ENCODE measurements at places on chromosomes 7 and 10.

GRCh38 chr7:30390736-30391636 lies 87.6 kb downstream of the NOD1 start:
- no peak for DNase-seq

DNA sequence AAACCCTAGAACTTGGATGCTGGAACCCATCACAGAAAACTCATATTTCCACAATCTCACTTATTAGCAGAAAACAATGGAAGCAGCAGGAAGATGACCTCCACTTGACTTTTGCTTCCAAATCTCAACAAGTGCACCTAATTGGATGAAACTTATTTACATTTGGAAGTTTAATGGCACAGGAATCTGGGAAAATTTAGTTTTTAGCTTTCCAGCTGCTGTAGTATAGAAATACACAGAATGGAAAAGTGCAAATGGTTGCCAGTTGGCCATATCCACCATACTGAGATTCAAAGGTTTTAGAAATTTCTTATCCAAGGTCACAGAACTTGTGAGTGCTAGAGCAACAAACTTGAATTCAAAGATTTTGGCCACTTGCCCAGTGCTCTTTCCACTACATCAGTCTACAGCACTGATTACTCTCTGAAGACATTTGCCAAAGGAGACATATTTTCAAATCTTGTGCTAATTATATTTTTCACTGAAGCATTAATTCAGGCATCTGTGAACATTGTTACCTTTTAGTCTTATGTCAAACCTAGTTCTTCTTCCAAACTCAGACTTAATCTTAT lies 9.3 kb upstream of the AHR start:
- DNase-seq: peak; percentile 64

- DNase-seq: no peak
These were observed 2.6 kb downstream of the TMEM243 start for GRCh38 chr7:87216701-87217508.

GRCh38 chr7:114084002-114084471 lies 165.2 kb upstream of the PPP1R3A start:
- no peak for DNase-seq

GRCh38 chr10:93336110-93336509 lies 146.0 kb downstream of the MYOF start:
- DNase-seq: no peak

GRCh38 chr10:29591651-29591968 lies 43.2 kb downstream of the SVIL start:
- no peak for DNase-seq

- DNase-seq: no peak
These were observed 80.7 kb downstream of the HIPK2 start for GRCh38 chr7:139697056-139697455.

DNA sequence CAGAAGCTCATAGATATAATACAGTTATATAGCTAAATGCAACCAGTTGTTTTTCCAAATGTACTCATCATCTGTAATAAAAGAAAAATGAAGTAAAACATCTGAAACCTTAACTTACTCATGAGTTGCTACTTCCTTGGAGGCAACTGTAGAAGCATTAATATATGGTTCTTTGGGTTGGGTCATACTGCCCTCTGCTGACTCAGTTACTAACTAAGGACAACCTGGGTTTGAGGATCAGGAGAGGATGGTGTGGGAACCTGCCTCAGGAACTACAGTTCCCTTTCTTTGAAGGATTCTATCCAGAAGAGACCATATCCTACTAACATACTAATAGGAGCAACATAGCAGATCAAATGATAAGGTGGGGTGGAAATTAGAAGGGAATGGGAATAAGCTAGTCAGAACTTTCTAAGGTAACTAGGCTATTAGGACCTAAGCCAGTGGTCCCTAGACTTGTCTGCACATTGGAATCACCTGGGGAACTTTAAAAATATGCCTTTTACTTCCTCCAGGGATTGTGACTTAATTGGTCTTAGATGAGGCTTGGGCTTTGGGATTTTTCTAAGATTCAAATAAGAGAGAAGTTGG lies 20.7 kb downstream of the COX15 start:
- peak; percentile 63 for DNase-seq

DNA sequence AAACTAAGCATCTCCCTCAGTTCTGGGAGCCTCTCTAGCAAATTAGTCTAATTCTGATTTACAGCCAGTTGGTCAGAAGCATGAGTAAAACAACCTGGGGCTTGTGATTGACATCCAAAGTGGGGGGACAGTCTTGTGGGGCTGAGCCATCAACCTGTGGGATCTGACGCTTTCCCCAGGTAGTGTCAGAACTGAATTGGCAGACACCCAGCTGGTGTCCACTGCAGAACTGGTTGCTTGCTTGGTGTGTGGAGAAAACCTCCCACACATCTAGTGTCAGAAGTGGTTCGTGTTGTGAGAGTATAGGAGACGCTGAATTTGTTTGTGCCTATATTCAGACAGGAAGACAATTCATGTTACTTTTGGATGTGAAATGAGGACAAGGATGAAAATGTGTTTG lies 92.2 kb upstream of the PDCD4 start:
- DNase-seq: no peak

DNA sequence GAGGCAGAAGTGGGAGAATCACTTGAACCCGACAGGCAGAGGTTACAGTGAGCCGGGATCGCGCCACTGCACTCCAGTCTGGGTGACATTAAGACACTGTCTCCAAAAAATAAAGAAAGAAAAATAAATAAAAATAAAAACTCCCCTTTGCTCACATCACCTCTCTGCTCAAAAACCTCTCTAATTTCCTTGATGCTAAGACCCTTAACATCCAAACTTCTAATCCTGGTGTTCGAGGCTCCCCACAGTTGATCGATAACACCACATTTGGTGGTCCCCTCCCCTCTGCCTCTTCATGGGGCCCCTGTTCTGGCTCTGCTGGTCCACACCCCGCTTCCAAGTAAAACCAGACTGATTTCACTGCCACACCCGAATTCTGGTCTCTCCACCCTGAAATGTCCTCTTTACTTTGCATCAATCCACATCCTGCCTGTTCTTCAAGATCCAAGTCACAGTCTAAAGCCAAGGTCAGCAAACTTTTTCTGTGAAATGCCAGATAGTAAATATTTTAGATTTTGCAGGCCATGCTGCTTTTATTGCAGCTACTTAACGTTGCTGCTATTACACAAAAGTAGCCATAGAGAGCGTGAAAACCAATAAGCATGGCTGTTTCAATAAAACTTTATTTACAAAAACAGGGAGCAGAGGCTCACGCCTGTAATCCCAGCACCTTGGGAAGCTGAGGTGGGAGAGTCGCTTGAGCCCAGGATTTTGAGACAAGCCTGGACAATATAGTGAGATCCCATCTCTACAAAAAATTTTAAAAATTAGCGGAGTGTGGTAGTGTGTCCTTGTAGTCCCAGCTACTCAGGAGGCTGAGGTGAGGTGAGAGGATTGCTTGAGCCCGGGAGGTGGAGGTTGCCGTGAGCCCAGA lies 11.8 kb downstream of the MOSPD3 start:
- no peak for DNase-seq

DNA sequence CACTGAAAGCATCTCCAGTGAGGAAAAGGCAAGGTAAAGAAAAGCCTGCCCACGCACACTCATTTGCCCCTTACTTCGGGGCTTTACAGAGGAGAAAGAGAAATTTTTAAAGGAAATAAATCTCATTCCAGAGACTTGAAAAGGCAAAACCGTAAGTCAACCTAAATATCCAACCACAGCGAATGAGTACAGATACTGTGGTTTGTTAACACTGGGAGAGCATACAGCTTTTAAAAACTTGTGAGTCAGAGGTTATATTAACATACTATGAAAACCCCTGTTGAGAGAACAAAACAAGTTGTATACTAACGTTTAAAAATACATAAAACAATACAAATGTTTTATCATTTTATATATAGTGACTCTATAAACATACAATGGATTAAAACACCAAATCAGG lies 28.6 kb upstream of the ST7 start:
- DNase-seq: no peak

GRCh38 chr10:59434463-59435321 lies 72.3 kb upstream of the FAM13C start:
- peak; percentile 49 for DNase-seq

DNA sequence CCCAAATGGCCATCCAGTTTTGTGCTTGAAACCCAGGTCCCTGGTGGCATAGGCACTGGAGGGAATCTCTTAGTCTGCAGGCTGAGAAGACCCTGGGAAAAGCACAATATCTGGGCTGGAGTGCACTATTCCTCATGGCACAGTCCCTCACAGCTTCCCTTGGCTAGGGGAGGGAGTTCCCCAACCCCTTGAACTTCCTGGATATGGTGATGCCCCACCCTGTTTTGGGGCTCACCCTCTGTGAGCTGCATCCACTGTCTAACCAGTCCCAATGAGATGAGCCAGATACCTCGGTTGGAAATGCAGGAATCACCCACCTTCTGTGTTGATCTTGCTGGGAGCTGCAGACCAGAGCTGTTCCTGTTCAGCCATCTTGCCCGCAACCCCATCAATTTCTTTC lies 19.8 kb upstream of the NAMPT start:
- no peak for DNase-seq

- DNase-seq: no peak
These were observed 338.2 kb upstream of the PRKCQ start for GRCh38 chr10:6918305-6918704.

GRCh38 chr7:140260352-140261104 lies 83.7 kb upstream of the KDM7A start:
- no peak for DNase-seq

- no peak for DNase-seq
These were observed 211.2 kb downstream of the FAM107B start for GRCh38 chr10:14563359-14563940.

DNA sequence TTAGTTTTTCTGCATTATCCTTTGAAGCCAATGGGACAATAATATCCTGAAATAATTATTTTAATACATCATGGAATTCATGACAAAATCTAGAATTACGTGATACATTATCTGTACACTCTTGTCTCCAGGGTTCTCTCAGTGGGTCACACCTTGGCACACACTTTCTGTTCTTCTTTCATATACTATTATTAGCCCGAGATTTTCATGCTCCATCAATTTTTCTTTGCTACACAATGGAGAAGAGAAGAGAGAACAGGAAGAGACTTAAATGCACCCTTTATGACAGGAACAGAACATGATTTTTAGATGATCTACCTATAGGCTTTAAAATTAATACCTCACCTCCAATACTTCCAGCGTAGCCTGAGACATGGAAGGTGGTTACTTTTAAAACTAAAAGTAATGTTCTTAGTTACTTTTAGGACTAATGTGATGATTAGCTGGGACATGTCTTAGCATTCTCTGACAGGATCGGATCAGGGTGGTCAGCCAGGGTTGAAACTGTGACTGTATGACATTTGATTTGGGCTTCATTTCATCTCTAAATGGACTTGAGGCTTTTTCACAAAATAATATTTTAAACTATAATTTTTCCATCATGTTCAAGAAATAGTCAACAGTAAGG lies 148.2 kb upstream of the WNT16 start:
- DNase-seq: no peak

DNA sequence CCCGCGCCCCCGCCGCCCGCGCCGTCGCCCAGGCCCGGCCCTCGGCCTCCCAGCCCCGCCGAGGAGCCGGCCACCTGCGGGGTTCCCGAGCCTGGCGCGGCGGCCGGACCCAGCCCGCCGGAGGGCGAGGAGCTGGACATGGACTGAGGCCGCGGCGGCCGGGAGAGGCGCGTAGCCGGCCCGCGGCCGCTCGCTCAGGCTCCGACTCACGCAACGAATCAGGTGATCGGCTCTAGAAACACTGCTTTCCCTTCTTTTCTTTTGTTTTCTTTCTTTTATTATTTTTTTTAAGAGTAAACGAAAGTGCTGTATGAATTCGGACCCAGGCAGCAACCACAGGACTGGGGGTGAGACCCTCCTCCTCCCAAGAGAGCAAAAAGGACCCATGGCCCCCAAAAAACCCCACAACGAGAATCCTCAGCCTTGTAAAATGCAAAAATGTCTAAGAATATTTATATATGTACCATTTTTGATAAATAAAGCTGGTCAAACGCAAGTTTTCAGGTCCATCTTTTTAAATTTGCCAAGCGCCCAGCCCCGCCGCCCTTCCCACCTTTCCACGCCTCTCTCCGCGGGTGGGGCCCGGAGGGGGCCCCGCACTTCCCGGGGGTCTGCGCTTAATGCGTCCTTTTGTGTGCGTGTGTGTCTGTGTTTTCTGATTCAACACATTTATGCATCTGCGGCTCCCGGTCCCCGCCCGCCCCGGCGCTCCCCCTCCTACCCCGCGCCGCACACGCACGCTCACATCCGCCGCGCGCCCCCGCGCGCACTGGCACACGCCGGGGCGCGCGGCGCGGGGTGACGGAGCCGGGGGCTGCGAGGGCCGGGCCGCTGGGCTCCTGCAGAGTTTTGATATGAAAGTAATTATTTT lies 4.4 kb downstream of the UNCX start:
- no peak for DNase-seq

DNA sequence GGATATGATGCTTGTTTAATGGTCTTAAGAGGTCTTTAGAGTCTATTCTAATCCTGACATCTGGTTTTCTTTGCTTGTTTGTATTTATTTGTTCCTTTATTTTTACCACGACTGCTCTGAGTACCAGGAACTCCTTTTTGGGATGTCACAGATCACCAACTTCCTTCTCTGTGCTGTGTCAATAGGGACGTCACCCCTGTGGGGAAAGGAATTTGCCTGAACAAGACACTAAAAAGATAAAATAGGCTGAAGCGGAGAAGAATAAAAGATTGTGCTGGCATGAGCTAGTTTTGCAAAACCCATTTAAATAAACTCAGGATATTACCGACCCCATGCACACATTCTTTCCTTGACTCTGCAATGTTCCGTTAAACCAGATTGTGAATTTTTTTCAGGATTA lies 27.7 kb downstream of the MGMT start:
- DNase-seq: no peak

GRCh38 chr7:74612015-74612829 lies 45.3 kb upstream of the GTF2I start:
- DNase-seq: no peak

GRCh38 chr10:100774223-100774622 lies 28.8 kb downstream of the PAX2 start:
- DNase-seq: no peak

GRCh38 chr7:1691601-1692514 lies 21.8 kb downstream of the ELFN1 start:
- DNase-seq: peak; percentile 34

GRCh38 chr7:102925976-102926782 lies 13.4 kb downstream of the LRRC17 start:
- DNase-seq: peak; percentile 40
